ENCODE measurements at places on chromosomes 16 and 17. TPM values are rescaled to one million over a fixed set of nuclear protein-coding genes. Genes with fewer than 3 reads are reported as not detected.
A peak's percentile ranks its signal among the peaks of the same experiment; 100 is the strongest.

FBXO39 gene
- 0.23 TPM for total RNA-seq

KIF19 gene
- 0.32 TPM for total RNA-seq

CHST6 gene
- 0.20 TPM for total RNA-seq

FOXN1 gene
- total RNA-seq = 0.06 TPM

TBC1D3H gene
- not detected for total RNA-seq

RUNDC3A gene
- total RNA-seq = 1.4 TPM

TOX3 gene
- total RNA-seq = 38.8 TPM

CCL17 gene
- not detected for total RNA-seq

SPAG5 gene
- total RNA-seq = 6.4 TPM

NPIPB2 gene
- 5.5 TPM for total RNA-seq

GSG1L gene
- not detected for total RNA-seq

NUP93 gene
- total RNA-seq = 26.4 TPM

GRCh38 chr17:7249214-7249613 is 2.3 kb downstream of the CTDNEP1 start:
- DNase-seq = no peak

- no peak for DNase-seq
These were observed 41.1 kb downstream of the KIAA0753 start for GRCh38 chr17:6599364-6599763.

- DNase-seq = no peak
These were observed 28.3 kb upstream of the GPRC5C start for GRCh38 chr17:74403512-74404137.

- DNase-seq = no peak
These were observed 9.2 kb downstream of the FSCN2 start for GRCh38 chr17:81537343-81537855.

GRCh38 chr16:67199808-67200198 is 872 bp downstream of the ELMO3 start:
- DNase-seq = no peak

DNA sequence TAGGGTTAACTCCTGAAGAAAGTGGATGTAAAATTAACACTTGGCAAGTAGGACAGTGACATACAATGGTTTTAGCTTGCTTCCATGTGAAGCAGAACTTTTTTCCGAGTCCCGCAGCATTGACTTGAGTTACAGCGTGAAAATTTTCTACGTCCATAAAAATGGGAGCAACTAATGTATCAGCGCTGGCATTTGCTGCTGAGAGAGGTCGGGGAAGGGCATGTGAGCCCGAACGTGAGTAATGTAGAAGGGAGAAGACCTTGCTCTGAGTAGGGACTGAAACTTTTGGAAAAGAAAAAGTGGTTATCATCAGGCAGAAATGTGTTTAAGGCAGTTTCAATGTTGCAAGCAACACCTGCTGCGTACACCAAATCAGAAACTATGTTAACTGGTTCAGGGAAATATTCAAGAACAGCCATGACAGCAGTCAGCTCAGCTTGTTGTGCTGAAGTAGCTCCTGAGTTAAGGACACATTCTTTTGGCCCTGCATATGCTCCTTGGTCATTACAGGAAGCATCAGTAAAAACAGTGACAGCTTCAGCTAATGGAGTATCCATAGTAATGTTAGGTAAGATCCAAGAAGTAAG is 70.9 kb upstream of the ARL4D start:
- DNase-seq = no peak

- DNase-seq = no peak
These were observed 34.5 kb downstream of the WWOX start for GRCh38 chr16:78133919-78134318.

DNA sequence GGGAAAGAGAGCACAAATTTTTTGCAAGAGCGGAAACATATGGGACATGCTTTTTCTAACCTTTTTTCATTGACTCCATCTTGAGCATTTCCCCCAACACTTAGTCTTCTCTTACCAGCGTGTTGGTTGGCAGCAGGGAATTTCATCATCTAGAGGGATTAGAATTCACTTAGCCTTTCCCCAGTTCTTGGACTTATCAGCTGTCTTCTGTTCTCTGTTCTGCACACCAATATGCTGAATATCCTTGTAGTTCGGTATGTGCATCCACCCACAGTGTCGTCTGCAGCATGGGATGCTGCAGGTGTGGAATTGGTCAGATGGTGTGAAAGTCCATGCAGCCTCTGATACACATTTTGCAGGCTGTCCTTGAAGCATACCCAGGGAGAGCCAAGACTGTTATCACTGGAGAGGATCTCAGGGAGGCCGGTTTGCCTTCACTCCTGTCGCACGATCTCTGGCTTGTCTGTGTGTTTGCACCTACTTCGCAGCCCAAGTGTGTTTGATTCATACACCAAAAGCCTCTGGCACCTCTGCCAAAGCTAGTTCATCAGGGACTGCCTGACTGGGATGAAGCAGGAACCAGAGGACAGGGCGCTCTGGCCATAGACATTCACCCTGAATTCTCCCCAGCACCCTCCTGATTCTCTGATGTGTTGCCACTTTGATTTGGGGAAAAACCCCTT is 93.3 kb downstream of the SOCS1 start:
- DNase-seq = no peak

- DNase-seq = no peak
These were observed 594.4 kb downstream of the TOX3 start for GRCh38 chr16:51952500-51952899.

DNA sequence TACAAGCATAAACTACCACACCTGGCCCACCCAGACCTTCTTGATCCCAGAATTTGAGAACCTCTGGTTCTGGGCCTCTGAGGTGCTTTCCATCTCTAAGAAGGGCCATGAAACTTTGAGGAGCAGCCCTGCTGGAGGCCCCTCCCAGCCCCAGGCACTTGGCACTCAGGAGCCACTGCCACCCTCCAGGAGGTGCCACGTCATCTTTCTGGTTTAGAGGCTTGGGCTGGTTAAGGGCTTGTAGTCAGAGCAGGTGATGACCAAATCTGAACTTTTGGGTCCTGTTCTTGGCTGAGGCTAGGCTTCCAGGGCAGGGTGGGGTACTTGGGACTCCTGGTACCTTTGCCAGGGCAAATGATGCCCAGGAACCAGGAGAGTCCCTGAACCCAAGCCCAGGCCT is 13.8 kb upstream of the DLX4 start:
- DNase-seq = no peak

DNA sequence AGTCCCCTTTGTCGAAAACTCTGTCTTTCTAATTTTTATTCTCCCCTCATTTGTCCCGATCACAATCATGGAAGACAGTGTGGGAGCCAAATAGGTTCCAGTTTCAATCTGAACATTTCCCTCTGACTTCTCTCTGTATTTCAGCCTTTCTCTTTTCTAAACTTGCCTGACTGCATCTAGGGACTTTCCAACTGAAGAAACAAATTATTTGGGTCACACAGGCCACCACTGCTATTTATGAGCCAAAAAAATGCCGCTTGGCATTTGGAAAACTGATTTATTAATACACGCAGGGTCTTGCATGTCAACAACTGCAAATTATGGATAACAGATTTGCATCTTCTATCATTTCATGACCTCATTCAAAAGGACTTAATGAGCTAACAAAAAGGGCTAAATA is 55.2 kb upstream of the ELAC2 start:
- DNase-seq = no peak

GRCh38 chr16:79811541-79811940 is 211.0 kb upstream of the MAF start:
- DNase-seq = no peak

DNA sequence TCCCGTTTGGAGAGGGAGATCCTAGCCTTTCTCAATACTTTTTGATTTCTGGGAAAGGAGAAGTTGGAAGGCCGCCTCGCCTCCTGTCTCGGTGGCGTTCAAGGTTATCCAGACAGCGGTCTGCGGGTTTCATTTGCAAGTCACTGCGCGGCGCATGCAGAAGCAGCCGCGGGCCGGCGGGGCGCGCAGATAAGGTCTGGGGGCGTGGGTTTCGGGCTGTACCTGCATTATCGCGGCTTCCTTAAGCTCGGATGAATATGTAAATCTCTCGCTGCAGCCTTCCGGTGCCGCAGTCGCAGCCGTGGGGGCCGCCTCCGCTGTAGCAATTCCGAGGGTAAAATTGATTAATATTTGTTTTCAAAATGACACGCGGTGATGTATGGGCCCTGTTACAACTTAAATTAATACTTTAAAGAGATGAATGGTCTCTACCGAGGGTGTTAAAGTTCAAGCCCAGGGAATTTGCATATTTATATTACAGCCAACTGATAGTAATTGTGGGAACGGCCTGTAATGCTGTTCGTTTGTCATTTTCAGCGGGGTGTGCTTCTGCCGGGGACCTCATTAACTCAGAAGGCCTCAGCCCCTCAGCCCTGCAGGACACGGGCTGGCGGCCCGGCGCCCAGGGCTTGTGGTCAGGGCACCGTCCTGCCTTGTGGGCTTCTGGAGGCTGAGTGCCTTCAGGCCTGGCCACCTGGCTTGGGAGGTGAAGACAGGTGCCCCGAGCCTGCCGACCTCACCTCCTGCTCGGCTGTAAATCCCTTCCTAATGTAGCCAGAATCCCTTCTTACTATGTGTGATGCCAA is 99.4 kb downstream of the CYLD start:
- no peak for DNase-seq

DNA sequence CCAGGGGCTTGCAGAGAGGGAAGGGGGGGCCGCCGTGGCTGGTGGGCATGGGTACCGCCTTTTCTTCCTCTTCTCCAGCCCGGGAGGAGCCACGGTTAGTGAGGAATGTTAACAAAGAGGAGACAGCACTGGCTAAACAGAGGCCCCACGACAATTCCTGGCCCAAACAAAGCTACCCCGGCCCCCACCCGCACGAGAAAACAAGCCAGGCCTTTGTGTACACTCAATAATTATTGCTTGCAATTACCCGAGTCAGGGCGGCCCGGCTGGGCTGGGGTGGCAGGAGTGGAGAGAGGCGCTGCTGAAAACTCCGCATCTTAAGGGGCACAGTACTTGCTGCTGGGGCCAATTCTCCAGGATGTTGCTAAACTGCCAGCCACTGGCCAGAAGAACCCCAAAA is 56.4 kb downstream of the IRX5 start:
- DNase-seq = no peak

- DNase-seq = no peak
These were observed 94.6 kb downstream of the SOCS1 start for GRCh38 chr16:11161439-11161838.

GRCh38 chr16:48537275-48537674 is 72.7 kb downstream of the N4BP1 start:
- no peak for DNase-seq

- DNase-seq = peak; percentile 21
These were observed 21.1 kb downstream of the NPTX1 start for GRCh38 chr17:80455336-80455710.

- no peak for DNase-seq
These were observed 5.2 kb upstream of the TSPOAP1 start for GRCh38 chr17:58333736-58334207.

Data from mucosa of gallbladder (tissue), 1 donor.